Aorta (tissue), 5 donors: ENCODE measurements at places on chromosomes 5 and 9. TPM values are rescaled to one million over a fixed set of nuclear protein-coding genes. Genes with fewer than 3 reads are reported as not detected.
A peak's percentile ranks its signal among the peaks of the same experiment; 100 is the strongest.

Gene FNBP1
- 92.2 TPM for total RNA-seq

Gene CCDC152
- total RNA-seq: 1.4 TPM

Gene PLEKHG4B
- total RNA-seq: 0.21 TPM

Gene PRDM9
- not detected for total RNA-seq

DNA sequence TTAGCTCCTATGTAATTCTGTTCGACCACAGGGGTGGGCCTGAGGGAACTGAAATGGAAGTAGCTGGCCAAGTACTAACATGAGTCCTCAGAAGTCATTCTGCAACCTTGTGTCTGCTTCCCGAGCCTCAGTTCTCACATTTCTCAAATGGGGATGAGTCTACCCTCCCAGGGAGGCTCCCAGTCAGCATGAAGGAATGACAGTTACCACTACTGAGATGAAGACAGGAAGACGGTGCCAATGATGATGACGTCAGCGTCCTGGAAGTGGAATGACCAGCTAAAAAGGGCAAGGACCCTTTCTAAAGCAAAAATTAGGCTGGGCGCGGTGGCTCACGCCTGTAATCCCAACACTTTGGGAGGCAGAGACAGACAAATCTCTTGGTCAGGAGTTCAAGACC, 6.8 kb downstream of the PIP5KL1 start:
- DNase-seq: no peak

GRCh38 chr9:118463419-118463818, 759.2 kb downstream of the TLR4 start:
- DNase-seq: no peak

DNA sequence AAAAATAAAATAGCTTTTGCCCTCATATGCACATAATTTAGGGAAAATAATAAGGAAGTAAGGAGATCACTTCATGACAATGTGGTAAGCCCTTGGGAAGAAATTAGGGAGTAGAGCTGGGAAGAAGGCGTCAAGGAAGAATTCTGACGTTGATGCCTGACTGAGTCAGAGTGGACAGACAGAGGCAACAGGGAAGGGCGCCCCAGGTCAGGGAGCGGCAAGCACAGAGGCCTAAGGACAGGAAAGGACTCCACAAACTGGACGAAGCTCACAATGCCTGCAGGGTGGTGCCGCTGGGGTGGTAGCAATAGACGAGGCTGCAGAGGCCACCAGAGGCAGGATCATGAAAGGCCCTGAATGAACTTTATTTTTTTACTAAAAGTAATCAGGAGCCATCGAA, 7.6 kb downstream of the DRD1 start:
- no peak for DNase-seq

GRCh38 chr5:139512786-139513390, 30.3 kb upstream of the STING1 start:
- DNase-seq: no peak

- DNase-seq: no peak
These were observed 126.1 kb upstream of the PITX1 start for GRCh38 chr5:135160036-135160675.

DNA sequence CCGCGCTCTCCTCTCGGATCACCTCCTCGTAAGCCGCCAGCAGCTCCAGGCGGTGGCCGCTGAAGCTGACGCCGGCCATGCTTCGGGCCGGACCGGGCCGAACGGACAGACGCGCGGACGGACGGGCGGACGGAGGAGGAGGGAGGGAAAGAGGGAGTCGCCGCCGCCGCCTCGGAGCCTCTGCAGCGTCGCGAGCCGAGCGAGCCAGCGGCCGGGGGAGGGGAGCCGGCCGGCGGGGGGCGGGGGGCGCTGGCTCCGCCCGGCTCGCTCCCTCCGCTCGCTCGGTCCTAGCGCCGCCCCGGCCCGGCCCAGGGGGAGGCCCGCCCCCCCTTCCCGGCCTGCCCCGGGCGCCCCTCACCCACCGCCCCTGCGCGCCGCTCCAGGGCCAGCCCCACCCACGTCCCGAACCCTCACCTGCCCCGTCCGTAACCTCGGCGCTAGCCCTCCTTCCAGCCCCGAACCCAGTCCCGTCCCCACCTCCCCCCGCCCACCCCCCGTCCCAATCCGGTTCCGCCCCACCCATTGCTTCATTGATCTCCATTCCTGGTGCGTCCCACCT, at the start of gene DBN1:
Gene DBN1, minus strand, starts transcription at position 192 of the 559 bp plus-strand sequence. Its CDS starts 113 bp downstream, at position 79.
- DNase-seq: no peak

- DNase-seq: peak; percentile 80
These were observed 552 bp downstream of the OTULINL start for GRCh38 chr5:14581891-14582796.
